AG04449 (cell line): ENCODE measurements at places on chromosomes 11 and 22.

GRCh38 chr11:96841792-96842191 lies 452.0 kb downstream of the JRKL start:
- DNase-seq: no peak

DNA sequence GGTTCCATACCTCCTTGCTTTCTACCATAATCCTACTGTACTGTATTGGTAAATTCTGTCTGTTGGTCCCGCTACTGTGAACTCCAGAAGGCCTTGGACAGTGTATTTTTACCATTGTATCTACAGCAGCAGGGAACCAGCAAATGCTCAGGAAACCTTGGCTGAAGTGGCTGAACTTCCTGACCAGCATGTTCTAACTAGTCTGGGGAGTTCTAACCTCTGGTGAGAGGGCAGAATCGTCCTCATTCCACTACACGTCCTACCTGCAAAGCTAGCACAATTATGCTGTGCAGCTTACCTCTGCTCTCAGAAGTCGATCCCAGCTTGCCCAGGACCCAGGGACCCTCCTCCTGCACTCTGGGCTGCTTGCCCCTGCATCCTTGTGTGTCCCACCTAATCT lies 283.1 kb downstream of the TENM4 start:
- DNase-seq: no peak

GRCh38 chr11:10998674-10999073 lies 140.8 kb upstream of the ZBED5 start:
- no peak for DNase-seq

- no peak for DNase-seq
These were observed 55.3 kb downstream of the ZNF143 start for GRCh38 chr11:9516113-9516512.

DNA sequence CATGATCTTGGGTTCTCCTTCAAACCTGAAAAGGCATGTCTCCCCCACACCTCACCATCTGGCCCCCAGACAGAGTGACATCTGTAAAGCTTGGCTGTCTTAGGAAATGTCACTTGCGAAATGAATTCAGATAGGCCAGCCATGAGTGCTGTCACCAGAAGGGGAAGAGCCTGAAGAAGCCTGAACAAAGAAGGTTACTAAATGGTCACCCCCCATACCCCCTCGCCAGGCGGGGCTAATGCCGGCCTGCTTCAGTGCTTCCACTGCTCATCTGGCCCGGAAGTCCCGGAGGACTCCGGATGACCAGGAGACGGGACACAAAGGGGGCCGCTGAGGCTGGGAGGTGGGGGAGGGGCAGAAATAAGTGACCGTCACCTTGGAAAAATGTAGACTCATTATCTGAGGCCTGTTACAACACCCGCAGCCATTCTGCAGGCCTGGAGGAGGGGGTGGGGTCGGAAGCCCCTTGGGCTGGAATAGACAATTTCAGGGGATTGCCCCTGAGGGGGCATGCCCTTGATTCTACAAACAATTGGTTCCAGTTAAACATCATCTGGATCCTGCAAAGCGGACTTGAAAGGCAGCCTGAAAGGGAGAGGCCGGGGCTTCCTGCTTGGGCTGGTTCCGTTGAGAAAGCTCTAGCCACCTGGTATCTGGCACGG lies 43.2 kb downstream of the NAT10 start:
- DNase-seq: no peak

DNA sequence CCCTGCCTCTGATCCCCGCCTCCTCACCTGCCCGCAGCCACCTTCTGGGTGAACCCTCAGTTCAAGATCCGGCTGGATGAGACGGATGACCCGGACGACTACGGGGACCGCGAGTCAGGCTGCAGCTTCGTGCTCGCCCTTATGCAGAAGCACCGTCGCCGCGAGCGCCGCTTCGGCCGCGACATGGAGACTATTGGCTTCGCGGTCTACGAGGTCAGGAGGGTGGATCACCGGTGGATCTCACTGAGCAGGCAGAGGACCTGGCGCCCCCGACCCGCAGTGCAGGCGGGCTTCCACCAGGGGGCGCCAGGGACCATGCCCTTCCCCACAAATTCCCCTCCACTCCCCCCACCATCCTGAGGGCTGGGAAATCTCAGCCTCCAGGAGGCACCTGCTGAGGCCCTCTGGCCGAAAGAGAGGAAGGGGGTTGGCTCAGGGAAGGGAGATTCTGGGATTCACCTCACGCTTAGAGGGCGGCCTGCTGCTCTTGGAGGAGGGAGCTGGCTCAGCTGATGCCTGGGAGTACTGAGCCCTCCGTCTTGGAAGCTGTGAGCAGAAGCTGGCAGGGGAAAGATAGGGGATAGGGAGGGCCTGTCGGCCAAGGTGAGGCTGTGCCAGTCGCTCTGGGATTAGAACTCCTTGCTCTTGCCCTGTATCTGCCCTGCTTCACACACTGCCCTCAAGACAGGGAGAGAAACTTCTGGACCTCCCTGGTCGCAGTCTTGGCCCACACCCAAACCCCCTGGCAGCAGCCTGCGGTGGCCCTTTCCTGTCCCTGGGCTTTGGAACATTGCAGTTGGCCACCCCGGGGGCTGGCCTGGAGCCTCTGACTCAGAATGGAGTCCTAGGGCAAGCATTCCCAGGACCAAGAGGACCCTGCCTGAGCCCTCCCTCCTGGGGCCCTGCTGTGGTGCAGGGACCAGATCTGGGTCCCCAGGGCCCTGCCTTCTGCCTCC lies 23.2 kb downstream of the CAPN1 start:
- DNase-seq: no peak

DNA sequence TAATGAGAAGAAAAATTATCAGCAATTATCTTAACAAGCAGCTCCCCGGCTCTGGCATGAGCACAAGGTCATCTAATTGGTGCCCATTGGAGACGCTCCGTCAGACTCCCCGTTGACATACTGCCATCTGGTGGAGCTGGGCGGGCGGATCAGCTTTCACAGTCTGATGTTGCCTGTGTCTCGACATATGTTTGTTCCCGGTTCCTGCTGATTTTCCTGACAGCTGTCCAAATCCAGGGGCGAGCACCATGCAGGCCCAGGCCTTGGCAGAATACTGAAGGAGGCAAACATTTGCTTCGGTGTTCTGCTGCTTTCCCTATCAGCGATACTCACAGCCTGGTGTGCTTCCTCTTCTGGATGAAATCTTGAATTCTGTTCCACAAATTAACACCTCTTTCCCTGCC lies 43.8 kb upstream of the BARX2 start:
- peak; percentile 12 for DNase-seq
